ENCODE measurements at places on chromosomes 16 and 17.

DNA sequence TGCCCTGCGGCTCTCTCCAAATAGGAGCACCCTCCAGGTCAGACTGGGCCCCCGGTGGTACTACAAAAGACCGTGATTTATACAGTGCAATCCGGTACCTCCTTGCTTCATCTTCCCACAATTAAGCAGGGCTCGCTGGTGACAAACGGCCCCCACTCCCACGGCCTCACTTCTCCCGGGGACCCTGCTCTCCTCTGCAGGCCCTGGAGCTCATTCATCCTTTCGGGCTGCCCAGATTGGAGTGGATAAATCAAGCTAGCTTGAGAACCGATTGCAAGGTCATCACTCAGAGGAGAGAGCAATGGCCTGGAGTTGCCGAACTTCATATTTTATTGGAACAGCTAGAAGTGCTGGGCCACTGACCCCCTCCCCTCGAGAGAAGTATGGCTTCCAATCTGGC, 193.5 kb upstream of the IRX6 start:
- DNase-seq, result no peak

- no peak for DNase-seq
These were observed 13.4 kb upstream of the SUPT4H1 start for GRCh38 chr17:58365185-58365979.

DNA sequence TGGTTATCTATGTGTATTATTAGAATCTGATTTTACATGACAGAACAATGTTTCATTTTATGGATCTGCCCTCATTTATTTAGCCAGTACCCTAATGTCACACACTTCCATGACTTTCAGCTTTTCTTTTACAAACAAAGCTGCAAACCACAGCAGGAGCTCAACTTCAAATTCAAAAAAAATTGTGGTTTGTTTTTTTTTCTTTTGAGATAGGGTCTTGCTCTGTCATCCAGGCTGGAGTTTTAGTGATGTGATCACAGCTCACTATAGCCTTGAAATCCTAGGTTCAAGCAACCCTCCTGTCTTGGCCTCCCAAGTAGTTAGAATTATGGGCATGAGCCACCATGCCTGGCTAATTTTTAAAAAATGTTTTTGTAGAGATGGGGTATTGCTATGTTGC, 8.2 kb upstream of the MPRIP start:
- no peak for DNase-seq

DNA sequence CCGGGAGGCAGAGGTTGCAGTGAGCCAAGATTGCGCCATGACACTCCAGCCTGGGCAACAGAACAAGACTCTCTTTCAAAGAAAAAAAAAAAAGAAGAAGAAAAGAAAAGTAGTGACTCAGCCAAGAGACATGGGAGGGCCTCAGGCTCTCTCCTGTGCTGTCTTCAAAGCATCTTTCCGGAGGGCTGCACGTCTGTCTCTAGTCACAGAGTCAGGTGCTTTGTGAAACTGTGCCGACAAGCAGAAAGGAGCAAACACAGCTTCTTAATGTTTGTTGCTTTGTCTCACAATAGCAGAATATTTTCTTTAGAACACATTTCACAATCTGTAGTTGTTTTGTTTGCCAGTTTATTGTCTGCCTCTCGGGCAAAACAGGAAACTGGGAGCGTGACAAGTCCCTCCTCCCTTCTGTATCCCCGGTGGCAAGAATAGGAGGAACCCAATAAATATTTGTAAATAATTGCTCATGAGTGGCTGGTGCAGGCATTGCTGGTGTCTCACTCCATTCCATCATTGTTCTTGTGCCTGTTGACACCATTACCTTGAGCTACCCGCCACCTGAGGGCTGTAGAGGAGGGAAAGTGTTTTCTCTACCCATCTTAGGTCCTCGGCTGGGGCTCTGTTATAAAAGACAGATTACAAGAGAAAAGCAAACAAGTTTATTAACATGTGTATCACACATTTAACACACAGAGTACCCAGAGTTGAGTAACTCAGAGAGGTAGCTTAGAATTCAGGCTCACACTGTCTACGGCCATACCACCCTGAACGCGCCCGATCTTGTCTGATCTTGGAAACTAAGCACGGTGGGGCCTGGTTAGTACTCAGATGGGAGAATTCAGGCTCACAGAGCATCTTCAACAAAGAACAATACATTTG, 5.5 kb downstream of the GAST start:
- peak; percentile 56 for DNase-seq

DNA sequence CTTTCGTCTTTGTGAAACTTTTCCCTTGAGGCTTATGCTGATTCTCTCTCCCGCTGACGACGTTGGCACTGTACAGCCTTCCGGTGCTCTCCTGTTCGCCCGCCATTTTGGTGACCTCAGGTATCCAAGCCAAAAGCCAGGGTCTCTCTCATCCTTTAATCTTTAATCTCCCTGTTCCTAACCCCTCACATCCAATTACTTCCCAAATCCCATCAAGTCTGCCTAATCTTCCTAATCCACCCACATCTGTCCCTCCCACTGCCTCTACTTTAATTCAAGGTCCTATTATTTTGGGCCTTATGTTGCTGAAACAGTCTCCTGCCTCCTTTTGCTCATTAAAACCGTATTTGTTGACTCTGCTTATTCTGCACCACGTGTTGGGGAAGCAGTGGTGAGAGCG, 7.3 kb downstream of the WRAP53 start:
- no peak for DNase-seq

GRCh38 chr16:55562936-55563335, 3.5 kb upstream of the CAPNS2 start:
- peak; percentile 6 for DNase-seq

DNA sequence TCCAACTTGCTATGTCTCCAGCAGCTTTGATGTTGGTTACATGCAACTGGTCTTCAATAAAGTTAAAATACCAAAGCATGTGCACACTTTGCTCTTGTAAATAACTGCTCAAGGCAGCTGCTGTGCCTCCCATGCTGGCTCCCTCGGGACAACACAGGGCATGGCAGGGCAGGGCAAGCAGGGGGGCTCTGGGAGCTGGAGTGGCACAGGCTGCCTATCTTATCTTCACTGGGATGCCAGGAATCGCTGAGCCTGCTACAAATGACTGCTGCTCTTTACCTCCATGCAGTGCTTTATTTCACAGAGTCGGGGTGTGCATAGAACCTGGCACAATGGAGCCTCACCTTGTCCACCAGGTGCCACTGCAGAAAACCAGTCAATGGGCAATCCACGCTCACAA, 21.8 kb downstream of the PEMT start:
- no peak for DNase-seq

GRCh38 chr17:68459037-68459639, 1.8 kb upstream of the WIPI1 start:
- DNase-seq, result no peak

GRCh38 chr16:12290165-12290564, 313.6 kb downstream of the SNX29 start:
- no peak for DNase-seq

DNA sequence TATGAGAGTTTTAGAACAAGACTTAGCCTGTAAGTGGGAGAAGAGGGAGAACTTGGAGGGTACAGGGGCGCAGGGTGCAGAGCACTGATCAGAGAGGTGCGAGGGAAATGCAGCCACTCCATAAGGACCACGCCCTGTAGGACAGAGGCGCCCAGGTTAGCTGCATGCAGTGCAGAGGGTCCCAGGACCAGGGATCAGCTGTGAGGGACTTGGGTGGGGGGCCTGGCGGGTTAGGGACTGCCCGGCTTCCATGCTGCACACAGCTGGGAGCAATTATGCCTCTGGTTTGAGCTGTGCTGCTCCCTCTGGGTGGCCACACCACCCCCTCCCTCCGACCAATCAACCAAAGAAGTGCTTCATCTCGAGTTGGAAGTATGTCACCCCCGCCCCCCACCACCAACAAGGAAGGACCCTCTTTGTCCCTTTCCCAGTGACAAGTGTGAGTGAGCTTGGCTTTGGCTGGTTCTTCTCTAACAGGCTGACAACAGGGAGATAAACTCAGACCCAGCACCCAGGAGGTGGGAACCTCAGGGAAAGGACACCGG, 22.2 kb upstream of the CLEC18A start:
- DNase-seq, result no peak

DNA sequence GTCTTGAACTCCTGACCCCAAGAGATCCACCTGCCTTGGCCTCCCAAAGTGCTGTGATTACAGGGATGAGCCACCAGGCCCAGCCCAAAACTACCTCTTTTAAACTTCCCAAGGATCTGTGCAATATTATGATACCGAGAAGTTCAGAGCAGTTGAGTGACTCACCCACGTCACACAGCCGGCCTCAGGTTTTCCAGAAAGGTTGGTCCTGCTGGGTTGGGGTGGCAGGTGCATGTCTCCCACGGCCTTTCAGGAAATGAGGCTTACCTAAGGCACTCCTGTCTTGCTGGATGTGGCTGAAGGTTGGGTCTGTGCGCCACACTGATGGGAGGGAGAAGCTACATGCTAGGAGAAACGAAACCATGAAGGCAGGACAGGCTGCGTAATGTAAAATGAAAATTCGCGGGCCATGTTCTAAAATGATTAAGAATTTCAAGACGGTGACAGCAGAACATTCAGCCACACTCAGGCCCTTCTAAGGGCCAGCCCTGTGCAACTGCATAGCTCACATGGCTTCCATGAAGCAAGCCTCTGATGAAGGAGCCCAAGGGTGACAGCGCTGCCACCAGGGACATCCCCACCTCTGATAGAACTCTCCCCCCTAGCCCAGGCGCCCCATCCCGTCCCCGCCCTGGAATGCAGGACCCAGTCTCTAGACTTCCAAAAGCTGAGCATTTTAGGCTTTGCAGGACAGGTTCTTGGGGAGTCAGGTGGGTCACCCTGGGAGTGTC, 6.6 kb upstream of the GLIS2 start:
- no peak for DNase-seq

- DNase-seq, result no peak
These were observed 24.1 kb downstream of the DNAJA2 start for GRCh38 chr16:46949241-46949892.

DNA sequence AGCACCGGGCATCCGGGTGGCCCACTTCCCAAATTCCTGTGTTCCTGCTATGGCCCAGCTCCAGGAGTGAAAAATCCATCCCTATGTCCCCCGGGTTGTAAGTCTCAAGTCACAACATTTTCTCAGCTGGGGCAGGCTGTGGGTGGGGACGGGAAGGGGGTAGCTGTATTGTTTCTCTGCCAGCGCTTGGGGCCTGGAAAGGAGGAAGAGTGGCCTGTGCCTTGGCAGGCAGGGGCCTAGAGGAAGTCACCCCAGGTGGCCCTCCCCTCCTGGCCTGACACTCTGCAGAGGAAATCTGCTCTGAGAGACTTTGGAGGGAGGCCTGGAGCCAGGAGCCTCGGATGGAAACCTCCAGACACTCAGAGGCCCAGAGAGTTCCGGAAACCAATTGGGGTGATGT, 10.6 kb upstream of the SCN4A start:
- no peak for DNase-seq

GRCh38 chr17:58960068-58960467, 146.6 kb downstream of the TRIM37 start:
- peak; percentile 42 for DNase-seq

- DNase-seq, result peak; percentile 70
These were observed 7.7 kb upstream of the NPIPB2 start for GRCh38 chr16:11949527-11949926.

DNA sequence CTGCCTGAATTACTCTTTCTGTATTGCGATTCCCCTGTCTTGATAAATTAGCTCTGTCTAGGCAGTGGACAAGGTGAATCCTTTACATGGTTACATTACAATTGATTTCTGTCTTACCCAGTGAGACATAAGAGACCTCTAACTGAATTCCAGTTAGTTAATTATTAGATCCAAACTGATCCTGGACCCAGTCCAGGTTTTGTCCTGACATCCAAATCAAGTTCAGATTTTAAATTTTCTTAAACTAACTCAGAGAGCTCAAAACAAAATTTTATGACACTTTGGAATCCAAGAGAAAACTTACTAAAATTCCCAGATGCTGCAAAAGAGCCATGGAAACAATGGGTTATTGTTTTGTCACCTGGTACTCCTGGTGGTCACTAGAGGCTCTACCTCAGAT, 2166.6 kb downstream of the TP53TG3F start:
- no peak for DNase-seq

GRCh38 chr17:11242411-11242810, 1.4 kb downstream of the SHISA6 start:
- DNase-seq, result no peak

DNA sequence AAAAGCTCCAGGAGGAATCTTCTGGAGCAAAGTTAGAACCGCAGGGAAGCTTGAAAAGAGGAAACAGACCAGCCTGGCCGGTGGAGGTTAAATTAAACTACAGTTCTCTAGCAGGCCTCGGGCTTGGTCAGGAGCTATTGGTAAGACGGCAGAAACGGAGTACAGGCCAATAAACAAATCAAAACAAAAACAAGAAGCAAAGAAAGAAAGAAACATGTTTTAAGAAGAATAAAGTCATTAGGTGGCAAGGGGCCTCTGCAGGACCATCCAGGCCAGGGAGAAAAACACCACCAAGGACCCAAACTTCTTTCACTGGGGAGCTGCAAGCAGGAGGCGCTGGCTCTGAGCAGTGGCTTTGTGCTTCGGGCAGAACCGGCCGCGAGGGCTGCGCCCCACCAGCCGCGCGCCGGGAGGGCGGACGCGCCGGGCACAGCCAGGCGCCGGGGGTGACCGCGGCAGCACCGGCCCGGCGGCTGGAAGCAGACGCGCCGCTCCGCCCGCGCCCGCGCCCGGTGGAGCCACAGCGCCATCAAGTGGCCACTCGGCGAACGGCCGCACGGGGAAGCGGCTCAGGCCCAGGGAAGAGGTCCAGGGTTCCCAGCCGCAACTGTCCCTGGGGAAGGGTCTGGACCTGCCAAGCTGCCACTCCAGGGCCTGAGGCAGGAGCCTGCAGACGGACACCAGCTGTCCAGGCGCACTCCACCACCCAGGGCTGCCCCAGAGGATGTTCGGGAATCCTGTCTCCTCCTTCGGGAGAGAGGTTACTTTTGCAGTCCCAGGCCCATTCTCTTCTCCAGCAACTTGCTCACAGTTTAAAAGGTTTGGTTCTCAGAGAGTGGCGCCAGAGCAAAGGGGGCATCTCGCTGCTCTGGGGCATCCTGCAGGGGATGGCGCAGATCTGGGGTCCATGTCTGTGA, 419.4 kb downstream of the SOX9 start:
- peak; percentile 96 for DNase-seq

DNA sequence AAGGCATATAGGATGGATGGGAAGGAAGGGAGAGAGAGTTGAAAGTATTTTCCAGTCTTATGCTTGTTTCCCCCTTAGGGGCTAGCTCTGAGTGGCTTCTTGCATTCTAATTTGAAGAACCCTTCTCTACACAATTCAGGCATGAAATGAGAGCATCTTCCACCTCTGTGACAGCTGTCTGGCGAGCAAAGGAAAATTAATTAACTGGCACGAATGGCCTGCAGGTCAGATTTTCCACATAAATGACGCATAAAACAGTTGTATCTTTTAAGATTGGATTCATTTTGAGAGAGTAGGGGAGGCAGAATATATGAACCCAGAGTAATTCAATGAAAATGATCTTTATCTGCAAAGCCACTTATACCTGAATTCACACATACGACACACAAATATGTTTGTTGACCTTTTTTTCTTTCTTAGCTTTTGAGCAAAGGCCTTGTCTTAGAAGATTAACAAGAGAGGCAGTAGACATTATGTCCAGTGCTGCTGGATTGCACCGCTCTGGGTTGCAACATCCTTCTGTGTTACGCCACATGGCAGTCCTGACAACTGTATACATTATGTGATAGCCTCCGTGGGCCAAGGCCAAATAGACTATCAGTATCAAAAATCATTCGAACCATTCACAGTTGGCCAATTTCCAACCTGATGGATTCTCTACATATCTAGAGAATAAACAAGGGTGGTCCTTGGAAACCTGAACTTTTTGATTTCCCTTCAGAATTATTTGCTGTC, 173.0 kb upstream of the GOT2 start:
- DNase-seq, result no peak

- no peak for DNase-seq
These were observed 331.0 kb upstream of the CCL2 start for GRCh38 chr17:33924104-33924503.

- DNase-seq, result no peak
These were observed 16.4 kb upstream of the ALOX15B start for GRCh38 chr17:8022360-8023003.

Data from GM03348 (cell line).